ENCODE measurements at places on chromosomes 5 and 9.

- no peak for DNase-seq
Observed at GRCh38 chr5:32803656-32804055, 92.5 kb downstream of the NPR3 start.

DNA sequence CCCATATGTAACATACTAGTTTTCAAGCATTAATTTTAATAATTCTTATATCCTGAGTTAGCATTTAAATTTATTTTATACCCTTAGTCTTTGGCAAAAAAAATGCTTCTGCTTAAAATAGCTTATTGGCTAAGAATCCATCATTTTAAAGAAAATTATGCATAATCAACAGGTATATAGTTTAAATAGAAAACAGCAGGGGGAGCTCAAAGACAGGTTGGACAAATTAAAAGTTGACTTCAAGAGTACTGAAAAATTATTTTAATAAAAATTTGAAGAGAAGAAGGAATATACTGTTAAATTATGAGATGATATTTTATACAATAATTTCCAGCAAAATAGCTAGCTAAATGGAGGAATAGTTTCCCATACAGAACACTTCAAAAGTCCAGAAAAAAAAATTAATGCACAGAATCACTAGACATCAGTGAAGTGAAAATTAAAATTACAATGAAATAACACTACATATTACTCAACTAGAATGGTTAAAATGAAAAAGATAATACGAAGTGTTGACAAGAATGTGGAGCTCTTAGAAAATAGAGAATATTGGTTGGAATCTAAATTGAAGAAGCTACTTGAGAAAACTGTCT lies 387.1 kb downstream of the PDE4D start:
- DNase-seq, result no peak

DNA sequence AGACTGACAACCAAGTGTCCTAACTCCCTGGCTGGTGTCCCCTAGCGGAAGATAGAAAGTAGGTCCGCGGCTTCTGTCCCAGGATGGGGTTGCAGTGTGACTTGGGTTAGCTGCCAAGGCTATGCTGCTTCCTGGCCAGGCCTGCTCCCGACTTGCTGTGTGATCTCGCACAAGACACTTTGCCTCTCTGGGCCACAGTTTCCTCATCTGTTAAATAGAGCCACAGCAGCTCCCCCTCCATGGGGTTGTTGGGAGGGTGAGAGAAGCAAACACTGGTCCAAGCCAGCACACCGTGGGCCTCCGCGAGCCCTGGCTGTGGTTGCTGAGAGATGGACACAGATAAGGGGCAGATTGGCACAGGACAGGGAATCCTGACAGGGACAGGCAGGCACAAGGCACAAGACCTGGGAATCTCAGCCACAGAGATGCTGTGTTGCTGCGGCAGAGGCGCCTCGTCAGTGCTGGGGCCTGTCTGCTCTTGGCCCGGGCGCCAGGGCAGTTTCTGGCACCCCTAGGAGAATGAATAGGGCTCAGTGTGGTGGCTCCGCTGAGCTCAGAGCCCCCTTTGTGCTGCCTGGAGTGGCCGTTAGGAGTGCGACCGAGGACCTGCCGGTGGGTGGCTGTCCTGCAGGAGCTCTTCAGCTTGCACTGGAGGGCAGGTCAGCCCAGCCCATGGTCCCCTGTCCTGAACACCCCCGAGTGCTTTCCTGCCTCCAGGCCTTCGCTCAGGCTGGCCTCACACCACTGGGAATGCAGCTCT lies 1.8 kb upstream of the SH2D3C start:
- DNase-seq, result no peak

- no peak for DNase-seq
Observed at GRCh38 chr5:76742583-76742982, 26.7 kb downstream of the F2R start.

DNA sequence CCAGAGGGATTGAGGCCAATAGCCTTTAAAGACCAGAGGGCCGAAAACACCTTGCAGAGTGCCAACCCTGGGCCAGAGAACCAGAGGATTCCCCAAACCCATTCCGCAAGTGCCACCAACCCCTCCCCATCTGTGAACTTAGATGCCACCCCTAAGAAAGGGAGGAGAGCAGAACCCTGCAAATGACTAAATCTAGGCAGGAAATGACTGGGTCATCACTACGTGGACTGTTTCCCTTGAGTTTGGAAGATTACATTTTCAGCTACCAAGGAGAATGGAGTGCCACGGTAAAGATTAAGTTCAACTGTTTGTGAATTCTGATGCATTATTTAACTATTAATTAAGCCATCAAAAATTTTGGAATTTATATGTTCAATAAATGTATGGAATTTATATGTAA lies 142.8 kb downstream of the ENC1 start:
- DNase-seq, result no peak

All from testis (tissue), 5 donors.